ENCODE measurements at places on chromosomes 7 and 10.

DNA sequence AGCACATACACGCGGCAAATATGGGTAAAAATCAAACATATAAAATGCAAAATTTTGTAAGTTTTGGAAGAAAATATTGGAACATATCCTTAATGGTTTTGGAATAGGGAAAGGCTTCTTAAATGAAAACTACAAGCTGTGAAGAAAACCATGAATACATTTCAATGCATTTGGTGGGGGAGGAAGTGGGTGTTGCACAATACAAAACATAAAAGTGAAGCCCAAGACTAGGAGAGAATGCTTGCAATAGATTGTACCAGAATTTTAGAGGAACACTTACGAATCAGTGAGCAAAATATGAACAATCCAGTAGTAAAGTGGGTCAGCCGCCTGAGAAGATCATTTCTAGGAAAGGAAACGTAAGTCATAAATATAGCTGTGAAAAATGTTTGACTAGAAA is 322.6 kb upstream of the MKI67 start:
- DNase-seq: no peak

- no peak for DNase-seq
Measured at GRCh38 chr10:31878486-31878885, 50.1 kb downstream of the ARHGAP12 start.

DNA sequence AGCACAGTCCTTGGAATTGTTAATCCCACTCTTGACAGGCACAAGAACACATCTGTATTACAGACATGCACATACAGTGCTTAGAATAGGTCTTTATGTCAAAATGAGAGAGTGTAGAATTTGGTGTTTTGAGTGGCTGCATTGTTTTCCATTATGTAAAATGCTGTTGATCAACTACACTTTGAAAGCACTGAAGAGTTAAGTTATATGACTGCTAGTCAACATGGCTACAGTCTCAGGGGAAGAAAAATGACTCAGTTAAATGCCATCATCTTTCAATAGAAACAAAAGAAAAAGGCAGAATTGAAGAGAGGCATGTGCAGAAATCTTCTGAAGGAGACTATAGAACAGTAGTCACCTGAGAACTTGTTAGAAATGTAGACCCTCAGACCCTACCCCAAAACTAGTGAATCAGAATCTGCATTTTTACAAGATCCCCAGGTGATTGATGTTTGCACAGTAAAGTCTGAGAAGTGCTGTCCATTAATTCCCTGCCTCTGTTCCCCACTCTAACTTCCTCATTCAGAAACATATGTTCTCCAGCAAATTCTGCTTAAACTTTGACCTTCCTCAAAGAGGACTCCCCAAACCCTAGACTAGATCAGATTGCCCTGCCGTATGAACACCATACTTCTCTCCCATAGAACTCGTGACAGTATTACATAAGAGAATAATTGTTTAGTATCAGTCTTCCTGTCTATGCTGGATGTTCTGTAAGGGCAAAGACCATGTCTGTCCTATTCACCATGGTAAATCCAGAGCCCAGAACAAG is 16.0 kb downstream of the SND1 start:
- peak; percentile 34 for DNase-seq

- no peak for DNase-seq
Measured at GRCh38 chr7:82384051-82384464, 59.5 kb downstream of the CACNA2D1 start.

GRCh38 chr7:103996017-103996551 is 6.6 kb upstream of the RELN start:
- no peak for DNase-seq

- peak; percentile 26 for DNase-seq
Measured at GRCh38 chr10:118495499-118495898, 99.9 kb downstream of the PRLHR start.

DNA sequence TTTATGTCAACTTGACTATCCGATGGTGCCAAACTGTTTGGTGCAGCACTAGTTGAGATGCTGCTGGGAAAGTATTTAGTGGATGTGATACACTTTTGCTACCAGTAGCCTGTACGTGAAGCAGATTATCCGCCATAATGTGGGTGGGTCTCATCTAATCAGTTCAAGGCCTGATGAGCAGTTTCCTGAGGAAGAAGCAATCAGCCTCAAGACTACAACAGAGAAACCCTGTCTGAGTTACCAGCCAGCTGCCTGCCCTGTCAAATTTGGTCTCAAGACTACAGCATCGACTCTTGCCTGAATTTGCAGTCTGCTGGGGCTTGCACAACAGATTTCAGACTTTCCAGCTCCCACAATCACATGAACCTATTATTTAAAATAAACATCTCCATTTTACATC is 10.9 kb upstream of the RBP3 start:
- no peak for DNase-seq

- DNase-seq: no peak
Measured at GRCh38 chr10:101085846-101086245, 24.1 kb downstream of the KAZALD1 start.

DNA sequence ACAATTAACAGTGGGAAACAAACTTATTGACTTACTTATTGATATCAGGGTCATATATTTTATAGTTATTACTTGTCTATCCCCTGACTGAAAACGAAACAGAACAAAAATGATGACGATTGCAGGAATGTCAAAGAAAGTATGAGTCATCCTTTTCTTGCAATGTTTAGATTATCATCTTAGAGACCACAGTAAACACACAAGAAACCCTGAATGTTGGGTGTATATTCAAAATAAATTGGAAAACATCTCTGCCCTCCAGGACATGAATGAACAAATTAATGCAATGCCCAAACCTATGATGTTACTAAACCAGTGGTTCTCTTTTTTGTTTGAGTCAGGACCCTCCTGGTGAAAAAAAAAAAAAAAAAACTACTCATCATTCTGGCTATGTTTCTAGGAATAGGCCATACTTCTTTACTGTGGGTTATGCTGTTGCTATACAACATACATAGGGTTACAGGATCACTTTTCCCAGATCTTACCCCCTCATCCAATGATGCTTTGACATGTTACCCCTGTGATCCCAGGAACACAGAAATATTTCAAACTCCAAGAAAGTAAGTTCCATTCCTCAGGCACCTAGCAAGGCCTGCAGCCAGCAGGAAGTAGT is 623.4 kb upstream of the IGFBP3 start:
- peak; percentile 62 for DNase-seq

DNA sequence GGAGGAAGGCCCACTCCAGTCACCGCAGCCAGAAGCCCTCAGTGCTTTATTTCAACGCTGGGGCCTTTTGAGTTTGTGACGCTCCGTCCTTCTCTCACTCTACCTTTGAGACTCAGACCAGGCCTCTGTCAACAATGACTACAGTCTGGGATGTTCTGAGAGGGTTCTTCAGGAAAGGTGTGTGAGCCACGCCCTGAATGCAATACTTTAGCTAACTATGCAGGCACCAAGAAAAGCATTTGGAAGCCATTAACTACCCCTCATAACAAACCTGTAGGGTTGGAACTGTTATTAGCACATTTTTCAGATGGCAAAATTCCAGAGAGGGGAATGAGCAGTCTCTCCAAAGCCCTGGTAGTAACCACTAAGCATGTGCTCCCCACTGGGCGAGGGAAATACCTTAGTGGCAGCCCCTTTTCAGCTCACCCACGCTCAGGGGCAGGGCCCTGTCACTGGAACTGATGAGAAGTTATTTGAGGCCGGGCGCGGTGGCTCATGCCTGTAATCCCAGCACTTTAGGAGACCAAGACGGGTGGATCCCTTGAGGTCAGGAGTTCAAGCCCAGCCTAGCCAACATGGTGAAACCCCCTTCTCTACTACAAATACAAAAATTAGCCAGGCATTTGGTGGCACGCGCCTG is 5.7 kb upstream of the ARPC1B start:
- DNase-seq: peak; percentile 26

- peak; percentile 40 for DNase-seq
Measured at GRCh38 chr7:132455378-132455777, 120.9 kb downstream of the PLXNA4 start.

- no peak for DNase-seq
Measured at GRCh38 chr10:3270577-3271316, 98.2 kb upstream of the PITRM1 start.

DNA sequence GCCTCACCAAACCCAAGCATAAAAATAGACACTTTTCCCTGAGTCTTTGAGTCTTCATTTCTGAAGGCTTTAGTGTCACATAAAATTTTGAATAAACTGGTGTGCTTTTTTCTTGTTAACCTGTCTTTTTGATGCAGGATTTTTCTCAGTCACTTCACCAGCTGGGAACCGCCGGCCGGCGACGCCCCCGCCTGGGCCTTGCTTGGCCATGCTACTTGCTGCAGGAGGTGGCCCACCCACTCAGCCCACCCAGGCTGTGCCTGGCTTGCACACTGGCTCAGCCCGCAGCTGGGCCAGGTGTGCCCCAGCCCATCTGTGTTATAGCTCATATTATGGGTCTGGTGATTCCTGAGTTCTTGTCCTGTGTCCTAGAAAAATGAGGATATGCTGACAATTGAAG is 247.4 kb upstream of the CACNA2D1 start:
- DNase-seq: no peak

GRCh38 chr7:112021379-112022044 is 184.7 kb downstream of the DOCK4 start:
- DNase-seq: no peak

DNA sequence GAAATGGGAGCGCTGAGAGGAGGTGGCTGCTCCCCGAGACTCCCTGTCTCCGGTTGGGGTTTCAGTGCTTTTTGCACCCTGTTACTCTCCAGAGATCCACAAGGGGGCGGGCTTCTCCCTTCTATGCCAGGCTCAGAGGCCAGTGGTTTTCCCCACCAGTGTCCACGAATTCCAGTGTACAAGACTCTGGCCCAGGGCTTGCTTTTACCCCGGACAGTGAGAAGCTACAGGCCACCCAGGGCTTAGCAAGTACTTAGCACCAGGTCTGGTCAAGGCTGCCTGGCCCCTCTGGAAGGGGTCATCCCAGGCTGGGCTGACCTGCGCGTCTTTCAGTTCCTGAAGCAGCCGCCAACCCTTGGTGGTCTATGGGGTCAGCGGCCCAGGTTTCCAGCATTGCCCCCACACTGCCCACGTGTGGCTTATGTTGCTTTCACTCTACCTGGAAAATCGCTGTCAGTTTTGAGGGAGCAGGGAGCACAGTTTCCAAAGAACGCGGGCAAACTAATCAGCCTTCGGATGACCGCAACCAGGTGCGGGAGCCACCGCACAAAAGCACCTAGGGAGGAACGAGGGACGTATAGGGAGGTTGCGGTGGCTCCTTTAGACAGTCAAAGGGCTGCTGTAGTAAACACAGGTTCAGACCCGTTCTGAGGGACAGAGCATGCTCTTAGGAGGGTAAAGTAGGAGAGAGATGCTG is 6.8 kb downstream of the CYP26A1 start:
- DNase-seq: peak; percentile 62

- no peak for DNase-seq
Measured at GRCh38 chr10:28082316-28082715, 83.4 kb upstream of the ODAD2 start.

- peak; percentile 95 for DNase-seq
Measured at GRCh38 chr10:28734938-28735759, 57.8 kb downstream of the BAMBI start.

GRCh38 chr10:15879663-15880062 is 19.4 kb upstream of the MINDY3 start:
- DNase-seq: no peak

GRCh38 chr10:103626178-103626577 is 132.7 kb downstream of the NEURL1 start:
- DNase-seq: no peak

- DNase-seq: peak; percentile 61
Measured at GRCh38 chr10:102299873-102300272, 54.5 kb downstream of the GBF1 start.

DNA sequence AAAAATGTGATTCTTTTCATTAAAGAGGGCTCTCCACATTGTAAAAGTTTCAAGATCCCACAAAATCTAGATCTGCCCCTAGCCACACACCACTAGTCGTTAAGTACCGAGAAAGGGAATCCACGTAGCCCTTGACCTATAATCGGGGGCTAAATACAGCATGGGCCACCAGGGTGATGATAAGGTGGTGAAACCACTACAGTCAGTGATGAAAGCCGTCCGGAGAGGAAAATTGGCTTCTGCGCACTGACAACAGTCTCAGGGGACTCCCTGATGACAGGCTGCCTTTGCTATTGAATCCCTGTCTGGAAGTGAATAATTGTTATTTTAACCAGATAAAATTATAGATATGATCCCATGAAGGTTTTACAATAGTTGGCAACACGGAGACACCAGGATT is 4.6 kb downstream of the TECTB start:
- no peak for DNase-seq

GRCh38 chr7:107506674-107507339 is 37.0 kb downstream of the GPR22 start:
- DNase-seq: peak; percentile 59

- DNase-seq: no peak
Measured at GRCh38 chr7:74511345-74511744, 57.6 kb downstream of the GTF2IRD1 start.

DNA sequence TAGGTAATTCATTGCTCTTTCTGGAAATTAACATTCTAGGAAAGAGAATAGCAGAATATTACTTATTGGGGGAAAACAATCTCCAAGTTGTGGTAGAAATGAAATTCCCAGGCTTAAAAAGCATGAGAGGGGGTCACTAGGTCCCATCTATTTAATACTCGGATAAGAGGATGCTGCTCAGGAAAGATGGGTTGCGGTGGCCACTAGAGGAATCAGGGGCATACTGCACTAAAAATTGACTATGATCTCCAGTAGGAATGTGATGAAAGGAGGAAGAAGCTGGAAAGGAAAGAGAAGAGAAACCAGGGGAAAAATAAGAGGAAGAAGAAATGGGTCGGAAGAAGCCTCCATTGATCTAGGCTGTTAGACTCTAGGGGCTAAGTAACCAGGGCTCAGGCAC is 192.8 kb downstream of the GPAM start:
- peak; percentile 7 for DNase-seq

DNA sequence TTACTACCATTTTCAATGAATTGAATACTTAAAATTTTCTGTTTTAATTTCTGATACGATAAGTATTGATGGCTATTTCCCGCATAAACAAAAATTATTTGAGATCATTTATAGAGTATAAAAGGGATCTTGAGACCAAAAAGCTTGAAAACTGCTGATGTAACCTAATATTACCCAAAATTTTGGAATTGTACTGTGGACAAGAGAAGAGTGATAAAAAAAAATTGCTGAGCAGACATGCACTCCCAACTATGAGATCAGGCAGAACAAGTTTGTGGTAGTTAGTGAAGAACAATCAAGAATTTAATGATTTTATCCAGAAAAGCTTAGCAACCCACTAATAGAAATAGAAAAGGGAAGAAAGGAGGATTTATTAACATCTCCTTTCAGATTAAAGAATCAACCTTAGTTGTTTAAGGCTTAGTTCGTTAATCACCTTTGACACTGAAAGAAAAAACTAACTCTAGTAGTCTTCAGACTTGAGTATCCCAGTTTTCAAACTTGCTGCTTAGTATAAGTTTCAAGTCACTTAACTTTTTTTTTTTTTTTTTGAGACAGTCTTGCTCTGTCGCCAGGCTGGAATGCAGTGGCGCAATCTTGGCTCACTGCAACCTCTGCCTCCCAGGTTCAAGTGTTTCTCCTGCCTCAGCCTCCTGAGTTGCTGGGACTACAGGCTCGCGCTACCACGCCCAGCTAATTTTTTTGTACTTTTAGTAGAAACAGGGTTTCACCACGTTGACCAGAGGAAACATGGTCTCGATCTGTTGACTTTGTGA is 50.6 kb upstream of the ZC3HAV1 start:
- no peak for DNase-seq

Measured in fibroblast of upper back skin (primary cell).